ENCODE measurements at places on chromosomes 11 and 22.
A peak's percentile ranks its signal among the peaks of the same experiment; 100 is the strongest.

GRCh38 chr11:78800096-78800690, 225.5 kb upstream of the NARS2 start:
- DNase-seq: no peak

- DNase-seq: peak; percentile 61
These were observed 12.7 kb upstream of the TMEM218 start for GRCh38 chr11:125123947-125124617.

DNA sequence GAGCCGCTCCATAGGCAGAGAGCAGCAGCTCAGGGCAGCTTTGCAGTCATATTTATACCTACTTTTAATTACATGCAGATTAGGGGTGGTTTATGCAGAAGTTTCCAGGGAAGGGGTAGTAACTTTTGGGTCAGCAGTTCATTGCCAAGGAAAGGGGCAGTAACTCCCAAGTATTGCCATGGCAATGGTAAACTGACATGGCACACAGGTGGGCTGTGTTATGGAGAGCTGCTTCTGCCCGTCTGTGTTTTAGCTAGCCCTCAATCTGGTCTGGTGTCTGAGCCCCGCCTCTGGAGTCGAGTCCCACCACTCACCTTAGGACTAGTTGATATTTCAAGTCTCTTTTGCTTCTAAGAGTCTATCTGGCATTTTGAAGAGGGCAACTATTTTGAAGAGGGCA, 12.2 kb upstream of the ZBTB16 start:
- no peak for DNase-seq

GRCh38 chr11:12212174-12212820, 101.9 kb downstream of the MICAL2 start:
- DNase-seq: no peak

DNA sequence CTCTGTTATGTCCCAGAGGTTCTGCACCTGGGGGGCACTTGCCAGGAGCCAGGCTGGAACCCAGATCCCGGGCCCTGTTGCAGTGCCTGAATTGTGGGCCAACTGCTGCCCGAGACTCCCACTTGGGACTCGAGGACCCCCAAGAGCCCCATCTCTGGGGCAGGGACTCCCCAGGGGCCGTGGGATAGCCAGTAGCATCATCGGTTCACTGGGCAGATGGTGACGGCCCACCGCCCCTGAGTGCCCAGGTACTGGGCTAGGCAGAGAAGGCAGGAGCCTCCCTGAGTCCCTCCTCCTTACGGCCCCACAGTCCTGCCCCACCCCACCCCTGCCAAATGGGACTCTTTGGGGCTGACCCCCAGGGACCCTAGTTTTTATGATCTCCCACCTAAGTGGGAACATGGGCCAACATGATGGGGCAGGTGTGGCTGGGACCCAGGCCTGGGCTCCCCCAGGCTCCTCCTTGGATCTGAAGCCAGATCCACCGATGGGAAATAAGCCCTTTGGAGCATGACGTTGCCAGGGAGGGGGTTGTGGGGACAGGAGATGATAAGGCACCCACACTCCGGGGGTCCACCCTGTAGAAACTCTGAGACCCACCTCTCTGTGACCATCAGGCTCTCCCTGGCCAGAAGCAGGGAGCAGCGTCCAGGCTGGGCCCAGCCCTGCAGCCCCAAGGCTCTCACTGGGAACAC, 94.5 kb upstream of the FGF3 start:
- DNase-seq: no peak

DNA sequence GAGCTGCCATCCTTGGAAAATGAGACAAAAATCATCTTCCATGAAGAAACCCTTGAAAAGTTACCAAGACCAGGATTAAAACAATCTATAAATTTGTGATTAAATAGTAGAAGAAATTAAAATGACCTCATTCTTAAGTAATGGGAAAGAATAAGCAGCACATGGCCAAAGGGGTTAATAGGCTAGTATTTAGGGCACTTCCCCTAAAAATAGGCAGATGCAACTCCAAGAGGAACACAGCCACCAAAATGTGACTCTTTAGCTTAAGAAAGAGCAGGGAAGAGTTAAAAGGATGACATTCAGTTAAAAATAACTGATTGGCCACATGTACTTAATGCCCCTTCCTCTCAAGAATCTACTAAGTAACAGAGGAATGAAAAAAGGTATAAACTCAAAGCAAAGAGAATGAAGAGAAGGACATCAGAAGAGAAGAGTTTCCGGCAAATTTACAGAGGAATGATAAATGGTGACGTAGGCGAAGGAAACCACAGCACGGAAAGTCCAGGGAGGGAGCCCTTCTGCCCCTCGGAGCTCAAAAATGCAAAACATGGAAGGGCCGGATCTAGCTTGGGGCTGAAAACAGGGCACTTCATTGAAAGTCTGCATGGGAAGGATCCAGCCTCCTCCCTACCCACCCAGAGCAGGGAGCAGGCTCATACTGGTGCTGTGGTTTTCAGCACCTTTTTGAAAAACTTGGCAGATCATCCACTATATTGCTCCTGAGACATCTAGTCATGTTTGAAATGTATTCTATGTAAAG, 17.8 kb downstream of the SCUBE2 start:
- no peak for DNase-seq

GRCh38 chr11:76139314-76139713, 67.0 kb downstream of the WNT11 start:
- DNase-seq: no peak

DNA sequence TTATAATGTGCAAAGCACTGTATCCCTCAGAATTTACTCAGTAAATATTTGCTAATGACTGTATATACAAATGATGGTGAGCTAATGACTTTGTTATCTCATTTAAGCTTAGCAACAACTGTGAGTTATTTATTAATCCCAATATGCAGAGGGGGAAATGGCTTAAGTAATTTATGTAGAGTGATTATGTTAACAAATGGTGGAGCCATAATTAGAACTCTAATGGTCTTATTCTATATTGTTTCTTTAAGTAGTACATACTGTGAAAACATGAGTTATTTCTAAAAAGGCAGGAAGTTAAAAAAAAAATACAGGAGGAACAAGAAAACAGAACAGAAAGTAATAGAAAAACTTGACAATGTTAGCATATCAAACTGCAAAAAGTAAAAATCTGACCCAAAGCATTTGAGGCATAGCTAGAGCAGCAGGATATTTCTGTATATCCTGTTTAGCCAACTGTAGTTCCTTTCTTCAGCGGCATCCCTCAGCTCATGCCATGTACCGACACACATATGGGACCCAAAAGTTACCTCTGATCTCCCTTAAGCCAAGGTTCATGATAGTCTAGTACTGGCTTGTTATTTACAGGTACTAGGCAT, 94.2 kb downstream of the FCHSD2 start:
- no peak for DNase-seq

DNA sequence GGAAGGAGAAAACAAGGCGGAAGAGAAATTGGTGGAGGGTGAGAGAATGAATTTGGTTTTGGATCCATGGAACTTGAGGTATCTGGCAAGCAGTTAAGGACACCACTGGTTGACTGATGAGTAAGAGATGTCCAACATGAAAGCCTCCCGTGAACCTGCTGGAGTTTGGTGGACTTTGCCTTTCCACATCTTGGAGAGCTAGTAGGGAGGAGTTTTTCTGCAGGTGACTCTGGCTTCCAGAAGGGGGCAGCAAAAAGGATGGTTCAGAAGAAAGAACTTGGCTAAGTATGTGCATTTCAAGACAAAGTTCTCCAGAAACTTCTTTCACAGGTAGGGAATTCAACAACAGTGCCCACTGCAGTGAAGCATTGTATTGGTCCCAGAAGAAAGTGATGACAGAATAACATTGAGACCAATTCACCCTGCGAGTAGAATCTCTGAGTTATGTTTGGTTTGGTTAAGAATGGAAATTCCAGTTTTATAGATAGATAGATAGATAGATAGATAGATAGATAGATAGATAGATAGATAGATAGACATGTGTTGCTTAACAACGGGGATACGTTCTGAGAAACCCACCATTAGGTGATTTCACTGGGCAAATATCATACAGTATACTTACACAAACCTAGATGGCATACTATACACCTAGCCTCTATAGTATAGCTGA, 28.5 kb downstream of the DCDC1 start:
- peak; percentile 47 for DNase-seq

GRCh38 chr11:85171648-85172257, 455.4 kb downstream of the DLG2 start:
- DNase-seq: no peak

DNA sequence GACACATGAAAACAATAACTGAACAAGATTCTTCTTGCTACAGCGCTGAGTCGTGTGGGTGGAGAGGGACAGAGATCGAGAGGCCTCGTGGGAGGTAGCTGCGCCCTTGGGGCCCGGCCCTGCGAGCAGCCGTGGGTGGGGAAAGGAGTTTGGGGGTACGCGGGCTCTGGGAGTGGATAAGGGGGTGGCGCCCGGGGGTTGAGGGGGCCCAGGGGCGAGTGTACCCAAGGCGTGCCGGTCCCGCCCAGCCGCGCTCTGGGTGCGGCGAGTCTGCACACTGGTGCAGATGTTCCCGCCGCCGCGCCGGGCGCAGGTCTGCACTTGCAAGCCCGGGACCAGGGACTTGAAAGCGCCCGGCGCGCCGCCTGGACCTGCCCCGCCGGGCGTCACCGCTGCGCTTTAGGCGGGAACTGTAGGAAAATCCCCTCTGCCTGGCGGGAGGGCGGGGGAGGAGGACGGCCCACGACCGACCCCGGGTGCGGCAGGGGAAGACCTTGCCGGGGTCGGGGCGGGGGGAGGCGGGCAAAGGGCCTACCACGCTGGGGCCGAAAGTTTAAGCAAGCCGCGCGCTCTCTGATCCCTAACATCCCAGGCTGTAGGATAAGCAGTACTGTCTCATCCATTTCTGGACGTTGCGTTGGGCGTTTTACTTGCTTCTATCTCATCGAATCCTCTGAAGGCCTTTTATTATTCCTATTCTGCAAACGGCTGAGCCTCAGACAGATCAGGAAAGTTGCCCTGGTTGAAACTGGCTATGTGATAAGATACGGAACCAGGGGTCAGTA, 1.4 kb upstream of the KREMEN1 start:
- peak; percentile 73 for DNase-seq

- DNase-seq: peak; percentile 41
These were observed 147.2 kb downstream of the TRPC6 start for GRCh38 chr11:101436511-101437142.

DNA sequence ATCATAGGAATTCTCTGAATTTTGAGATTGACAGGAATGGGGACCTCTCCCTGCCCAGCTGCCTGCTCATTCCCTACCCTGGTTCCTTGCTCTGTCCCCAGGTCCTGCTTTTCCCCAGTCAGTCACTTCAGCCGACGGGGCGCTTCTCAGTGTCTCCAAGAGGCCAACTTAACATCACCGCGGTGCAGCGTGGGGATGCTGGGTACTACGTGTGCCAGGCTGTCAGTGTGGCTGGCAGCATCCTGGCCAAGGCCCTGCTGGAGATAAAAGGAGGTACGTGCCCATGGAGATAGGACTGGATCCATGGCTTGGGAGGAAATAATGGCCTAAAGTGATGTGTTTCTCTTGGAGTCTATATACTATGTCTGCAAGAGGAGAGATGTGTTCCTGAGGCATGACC, 7.0 kb downstream of the ROBO3 start:
- DNase-seq: no peak

- no peak for DNase-seq
These were observed 9.7 kb downstream of the GAL3ST1 start for GRCh38 chr22:30564761-30565119.

- DNase-seq: no peak
These were observed 68.7 kb downstream of the DDX10 start for GRCh38 chr11:108733479-108734116.

DNA sequence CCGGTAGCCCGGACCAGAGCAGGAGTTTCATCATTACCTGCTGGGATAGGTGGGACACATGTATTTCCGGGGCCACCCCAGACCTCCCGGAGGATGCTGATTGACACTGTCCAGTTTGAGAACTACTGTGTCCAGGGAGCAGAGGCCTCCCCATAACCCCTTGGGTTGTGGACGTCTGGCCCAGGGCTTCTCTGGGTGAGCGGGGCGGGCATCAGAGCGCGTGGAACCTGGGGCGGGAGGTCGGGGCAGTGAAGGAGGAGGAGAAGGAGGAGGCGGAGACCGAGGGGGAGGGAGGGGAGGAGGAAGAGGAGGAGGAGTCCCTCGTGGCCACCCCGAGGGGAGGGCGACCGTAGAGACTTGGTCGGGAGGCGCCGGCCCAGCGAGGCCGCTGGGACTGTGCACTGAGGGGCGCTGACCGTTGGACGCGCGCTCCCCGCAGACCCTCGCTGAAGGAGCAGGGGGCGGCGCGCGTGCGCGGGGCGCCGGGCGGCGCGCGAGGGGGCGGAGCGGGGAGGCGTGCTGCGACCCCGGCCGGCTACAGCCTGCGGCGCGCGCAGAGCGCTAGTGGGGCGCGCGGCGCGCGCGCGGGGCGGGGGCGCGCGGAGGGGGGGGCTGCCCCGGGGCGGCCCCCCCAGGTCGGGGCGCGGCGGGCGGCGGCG, at the start of gene GRK3:
GRK3 (plus strand) TSS at position 356 of the 659 bp plus-strand sequence. CDS start 366 bp downstream, outside the sequence.
- peak; percentile 77 for DNase-seq

DNA sequence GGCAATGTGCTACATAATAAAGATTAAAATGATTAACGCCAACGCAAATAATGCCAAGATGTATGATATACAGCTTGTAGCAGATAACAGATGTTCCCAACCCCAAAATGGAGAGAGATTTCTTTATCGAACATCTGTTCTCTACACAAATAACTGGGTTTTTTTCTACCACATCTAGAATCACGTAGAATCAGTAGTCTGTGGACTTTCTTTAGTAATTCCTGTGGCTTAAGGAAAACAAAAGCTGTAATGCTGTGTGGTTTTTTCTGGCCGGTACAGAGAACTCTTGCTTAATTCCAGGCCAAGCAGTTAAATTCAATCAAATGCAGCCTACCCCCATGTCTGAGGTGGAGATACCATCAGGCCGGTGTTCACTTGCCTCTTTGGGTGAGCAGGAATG, 303.4 kb downstream of the FAT3 start:
- DNase-seq: no peak

DNA sequence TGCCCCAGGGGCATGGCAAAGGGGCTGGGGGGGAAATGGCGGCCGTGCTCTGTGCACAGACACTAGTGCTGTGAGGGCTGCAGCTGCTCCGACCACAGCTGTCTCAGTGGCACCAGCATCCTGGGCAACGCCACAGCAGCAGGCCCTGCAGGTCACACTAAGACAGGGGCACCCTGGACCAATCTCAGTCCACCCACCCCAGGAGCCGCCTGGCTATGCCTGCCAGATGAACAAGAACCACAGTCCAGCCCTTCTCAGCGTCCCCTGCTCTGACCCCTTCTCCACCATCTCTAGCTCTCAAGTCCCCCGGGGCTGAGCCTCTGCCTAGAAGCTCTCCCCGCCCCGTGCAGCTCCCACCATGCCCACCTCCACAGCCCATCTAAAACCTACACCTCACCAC, 16.5 kb downstream of the TUBGCP6 start:
- no peak for DNase-seq

DNA sequence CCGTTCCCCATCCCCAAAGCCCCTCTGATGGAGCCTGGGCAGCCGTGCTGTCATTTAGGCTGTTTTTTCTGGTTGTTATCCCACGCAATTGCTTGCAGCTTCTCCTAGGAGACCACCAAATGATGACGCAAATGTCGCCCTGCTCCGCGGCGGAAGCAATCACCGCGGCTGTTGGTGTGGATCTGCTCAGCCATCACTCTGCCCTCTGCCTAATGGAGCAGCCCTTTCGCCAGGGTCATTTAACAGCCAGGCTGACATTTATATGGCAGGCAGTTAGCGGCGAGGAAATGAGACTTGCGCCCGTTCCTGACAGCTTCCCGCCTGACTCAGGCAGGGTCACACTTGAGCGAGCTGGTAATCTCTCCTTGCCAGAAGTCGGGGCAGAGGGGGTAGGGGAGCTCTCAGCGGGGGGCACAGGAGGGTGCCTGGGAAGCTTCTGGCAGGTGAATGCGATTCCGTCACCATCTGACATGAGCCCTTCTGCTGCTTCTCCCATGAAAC, 97.9 kb upstream of the RTL6 start:
- peak; percentile 49 for DNase-seq

Measured in HEK293T (cell line).